ENCODE measurements at places on chromosomes 2 and 18.

DNA sequence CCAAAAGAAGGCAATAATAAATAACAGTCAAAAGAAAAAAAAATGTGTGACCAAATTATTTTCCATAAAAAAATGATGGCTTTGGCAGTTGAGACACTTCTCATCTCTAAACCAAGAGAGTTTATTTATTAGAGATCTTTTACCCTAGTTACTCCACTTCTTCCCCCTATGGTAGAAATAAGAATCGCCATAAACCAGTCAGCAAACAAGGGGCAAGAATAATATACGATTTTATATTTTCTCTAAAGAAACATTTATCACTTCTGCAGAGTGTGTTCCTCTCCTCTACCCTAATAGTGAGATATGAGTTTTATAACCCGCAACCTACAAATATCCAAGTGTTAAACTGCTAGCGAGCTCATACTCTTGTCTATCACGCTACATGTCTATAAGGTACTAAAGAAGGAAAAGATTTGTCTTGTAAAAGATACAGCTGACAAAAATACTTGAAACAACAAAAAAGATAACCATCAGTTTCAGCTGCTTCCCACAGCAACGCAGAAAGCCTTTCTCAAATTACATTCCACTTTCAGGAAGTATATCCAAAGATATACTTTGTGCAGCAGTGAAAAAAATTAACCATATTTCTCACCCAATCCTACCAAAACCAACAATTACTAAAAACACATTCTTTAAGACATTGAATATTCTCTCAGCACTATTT is 2.3 kb downstream of the RNF103 start:
- peak; percentile 3 for DNase-seq

DNA sequence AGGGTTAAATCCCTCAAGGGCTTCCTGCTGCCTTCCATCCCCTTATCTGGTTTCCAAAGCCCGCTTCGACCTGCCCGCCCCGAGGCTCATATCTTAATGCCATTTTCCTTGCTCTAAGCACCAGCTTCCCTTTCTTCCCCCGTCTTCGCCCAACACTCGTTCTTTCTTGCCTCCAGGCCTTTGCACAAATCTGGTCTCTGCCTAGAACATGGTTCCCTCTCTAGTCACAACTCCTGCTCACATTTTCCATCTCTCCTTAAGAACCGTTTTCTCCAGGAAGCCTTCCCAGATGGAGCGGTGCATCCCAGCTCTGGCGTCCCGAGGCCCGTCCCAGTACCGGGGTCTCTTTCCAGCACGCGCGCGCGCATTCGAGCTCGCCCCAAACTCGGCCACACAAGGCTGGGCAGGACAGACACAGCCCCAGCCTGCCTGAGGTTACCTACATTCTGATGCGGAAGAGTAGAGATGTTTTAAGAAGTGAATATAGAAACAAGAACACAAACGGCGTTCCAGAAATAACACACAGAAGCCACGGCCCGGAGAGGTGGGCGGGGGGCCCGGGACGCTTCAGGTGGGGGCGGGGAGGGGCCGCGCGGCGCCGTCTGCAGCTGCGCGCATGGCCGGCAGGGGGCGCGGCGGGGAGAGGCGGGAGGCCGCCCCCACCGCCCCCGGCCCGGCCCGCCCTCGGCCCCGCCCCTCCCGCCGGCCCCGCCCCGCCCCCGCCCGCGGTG is at the start of gene DGKD:
TSS of gene DGKD (plus strand) at position 726 of the 731 bp plus-strand sequence. CDS start 25 bp downstream, outside the sequence.
- peak; percentile 69 for DNase-seq

- DNase-seq: no peak
Observed at GRCh38 chr2:64972876-64973275, 16.3 kb upstream of the SLC1A4 start.

DNA sequence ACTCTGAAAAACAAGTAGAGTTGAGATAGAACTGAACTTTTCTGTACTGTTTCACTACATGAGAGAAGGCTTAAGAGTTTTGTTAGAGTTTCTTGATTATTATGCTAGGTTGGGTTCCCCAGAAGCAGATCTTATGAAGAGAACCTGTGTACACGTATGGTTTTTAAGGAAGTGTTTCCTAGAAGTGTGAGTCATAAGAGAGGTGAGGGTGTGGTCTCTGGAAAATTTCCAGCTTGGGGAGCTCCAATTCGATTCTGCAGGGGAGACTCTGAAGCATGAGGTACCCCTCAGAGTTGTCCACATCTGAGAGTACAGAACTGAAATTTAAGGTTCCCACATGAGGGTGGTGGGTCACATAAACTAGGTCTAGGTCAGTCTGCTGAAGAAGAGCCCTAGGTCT is 83.3 kb upstream of the MAP2 start:
- DNase-seq: no peak

GRCh38 chr18:74204526-74205152 is 56.3 kb downstream of the TIMM21 start:
- DNase-seq: no peak

DNA sequence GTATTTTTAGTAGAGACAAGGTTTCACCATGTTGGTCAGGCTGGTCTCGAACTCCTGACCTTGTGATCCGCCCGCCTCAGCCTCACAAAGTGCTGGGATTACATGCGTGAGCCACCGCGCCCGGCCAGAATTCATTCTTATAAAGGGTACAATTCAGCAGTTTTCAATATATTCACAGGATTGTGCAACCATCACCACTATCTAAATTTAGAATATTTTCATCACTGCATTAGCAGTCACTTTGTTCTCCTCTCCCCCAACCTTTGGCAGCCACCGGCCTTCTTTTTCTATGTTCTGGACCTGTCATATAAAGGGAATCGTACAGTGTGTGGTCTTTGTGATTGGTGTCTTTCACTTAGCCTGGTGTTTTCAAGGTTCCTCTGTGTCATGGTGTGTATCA is 40.7 kb downstream of the TCF7L1 start:
- DNase-seq: no peak

- DNase-seq: no peak
Observed at GRCh38 chr18:72826736-72827135, 41.1 kb downstream of the NETO1 start.

DNA sequence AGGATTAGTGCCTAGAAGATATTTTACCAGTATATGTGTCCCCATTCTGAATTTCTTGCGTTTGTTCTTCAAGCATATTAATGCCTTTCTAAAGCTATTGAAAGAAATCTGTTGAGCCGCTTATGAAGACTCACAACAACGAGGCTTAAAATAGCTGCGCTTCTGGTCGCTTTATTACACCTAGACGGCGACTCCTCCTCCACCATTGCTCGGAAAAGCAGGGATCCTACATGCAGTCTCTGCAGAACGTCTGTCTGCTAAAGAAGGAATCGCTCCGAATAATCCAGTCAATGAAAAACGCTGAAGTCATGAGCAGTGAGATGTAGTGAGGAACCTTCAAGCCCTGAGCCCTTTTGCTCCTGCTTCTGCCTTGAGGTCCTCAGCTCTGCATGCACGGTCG is 94.8 kb upstream of the ZNF516 start:
- no peak for DNase-seq

Data from activated CD4-positive, alpha-beta T cell treated with anti-CD3 and anti-CD28 coated beads, Interleukin-2, amount 50 U/mL, for 16 hours (primary cell).